Nucleus accumbens (tissue), 56 donors: ENCODE measurements at places on chromosomes 3 and 15.

DNA sequence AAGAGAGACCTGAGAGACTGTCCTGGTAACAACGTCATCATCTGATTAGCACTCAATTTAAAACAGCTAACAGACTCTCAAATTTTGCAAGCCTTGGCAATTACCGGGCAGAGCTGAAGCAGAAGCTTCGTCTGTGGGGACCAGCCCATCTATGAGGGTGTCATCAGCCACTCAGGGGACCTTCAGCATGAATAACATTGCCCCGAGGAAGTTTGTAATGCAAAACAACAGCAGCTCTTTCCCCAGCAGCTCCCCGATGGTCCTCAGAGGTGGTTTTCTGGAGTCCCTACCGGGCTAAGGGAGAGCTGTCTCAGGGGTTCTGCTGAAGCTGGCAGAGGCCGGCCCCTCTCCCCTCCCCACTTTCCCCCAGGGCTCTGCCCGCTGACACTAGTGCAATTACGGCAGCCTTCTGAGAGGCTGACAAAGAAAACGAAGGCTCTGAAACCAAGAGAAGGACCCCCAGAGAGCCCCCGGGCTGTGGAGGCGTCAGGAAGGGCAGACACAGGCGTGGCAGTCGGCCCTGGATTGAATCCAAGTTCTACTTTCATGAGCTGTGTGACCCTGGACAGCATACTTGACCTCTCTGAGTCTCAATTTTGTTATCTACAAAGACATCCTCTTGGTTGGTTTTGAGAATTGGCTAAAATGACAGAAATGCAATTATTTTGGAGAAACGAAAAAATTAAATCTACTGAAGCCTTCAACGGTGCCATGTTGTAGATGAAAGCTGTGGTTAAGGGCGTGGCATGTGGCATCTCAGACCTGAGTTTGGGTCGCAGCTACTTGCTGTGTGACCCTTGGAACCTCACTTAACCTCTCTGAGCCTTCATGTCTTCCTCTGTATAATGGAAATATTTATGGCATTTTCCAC is 102.1 kb upstream of the TLE3 start:
- no peak for DNase-seq

GRCh38 chr3:140706360-140706759 is 28.5 kb downstream of the TRIM42 start:
- DNase-seq, result no peak

DNA sequence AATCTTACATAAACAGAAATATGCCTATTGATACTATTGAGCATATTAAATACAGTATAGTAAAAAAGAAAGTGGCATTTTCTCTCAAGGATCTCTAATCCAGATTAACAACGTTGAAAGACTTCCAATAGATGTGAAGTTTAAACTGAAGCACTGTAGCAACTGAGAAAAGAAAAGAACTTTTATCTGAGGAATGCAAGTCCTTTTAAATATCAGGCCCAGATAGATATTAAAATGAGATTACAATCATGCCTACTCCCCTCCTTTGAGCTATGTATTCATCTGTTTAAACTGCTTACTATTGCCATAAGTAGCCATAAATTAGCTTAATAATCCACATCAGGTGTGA is 102.3 kb downstream of the TFDP2 start:
- DNase-seq, result no peak

GRCh38 chr3:161393803-161394202 is 22.5 kb upstream of the SPTSSB start:
- DNase-seq, result no peak

DNA sequence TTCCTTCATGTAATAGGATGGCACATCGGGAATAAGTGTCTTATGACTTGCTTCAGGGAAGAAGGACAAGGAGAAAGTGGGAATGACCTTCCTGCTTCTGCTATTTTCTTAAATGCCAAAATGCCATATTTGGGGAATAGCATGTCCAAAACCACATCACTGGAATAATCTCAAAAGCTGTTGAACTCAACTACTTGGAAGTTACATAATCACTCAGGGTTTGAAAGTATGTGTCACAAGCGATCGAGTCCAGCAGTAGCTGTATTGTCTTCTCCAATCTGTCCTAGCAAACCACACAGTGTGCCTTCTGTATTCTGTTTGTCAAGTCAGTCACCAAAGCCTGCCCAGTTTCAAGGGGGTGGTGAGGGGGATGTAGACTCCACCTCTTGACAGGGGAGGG is 58.3 kb upstream of the GADL1 start:
- DNase-seq, result no peak

DNA sequence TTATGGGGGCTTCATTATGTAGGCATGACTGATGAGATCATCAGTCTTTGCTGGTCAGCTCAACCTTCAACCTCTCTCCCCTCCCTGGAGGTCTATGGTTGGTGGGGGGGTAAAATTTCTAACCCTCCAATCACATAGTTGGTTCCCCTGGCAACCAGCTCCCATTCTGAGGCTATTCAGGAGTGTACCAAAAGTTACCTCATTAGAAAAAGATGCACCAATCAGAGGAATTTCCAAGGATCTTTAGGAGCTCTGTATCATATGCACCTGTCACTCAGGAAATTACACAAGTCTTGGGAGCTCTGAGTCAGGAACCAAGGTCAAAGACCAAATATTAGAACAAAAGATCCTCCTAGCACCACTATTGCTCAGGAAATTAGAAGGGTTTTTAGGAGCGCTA is 21.4 kb upstream of the LEO1 start:
- DNase-seq, result no peak

DNA sequence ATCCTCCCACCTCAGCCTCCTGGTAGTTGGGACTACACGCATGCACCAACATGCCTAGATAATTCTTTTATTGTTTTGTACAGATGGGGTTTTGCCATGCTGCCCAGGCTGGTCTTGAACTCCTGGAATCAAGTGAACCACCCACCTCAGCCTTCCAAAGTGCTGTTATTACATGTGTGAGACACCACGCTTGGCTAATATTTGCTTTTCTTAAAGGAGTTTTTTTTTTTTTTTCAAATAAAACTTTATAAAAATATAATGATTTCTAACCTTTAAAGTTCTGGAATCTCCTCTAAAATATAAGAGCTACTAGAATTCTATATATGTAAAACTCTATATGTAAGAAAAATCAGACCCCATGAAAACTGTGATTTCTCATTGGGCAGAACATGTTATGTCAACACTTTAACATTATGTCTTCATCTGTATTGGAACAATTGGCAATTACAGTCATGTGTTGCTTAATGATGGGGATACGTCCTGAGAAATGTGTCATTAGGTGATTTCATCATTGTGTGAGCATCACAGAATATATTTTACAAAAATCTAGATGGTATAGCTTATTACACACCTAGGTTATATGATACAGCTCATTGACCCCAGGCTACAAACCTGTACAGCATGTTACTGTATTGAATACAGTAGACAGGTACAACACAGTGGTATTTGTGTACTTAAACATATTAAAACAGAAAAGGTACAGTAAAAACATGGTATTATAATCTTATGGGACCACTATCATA is 377.0 kb downstream of the PLCL2 start:
- DNase-seq, result no peak

- DNase-seq, result peak; percentile 11
Observed at GRCh38 chr15:90789462-90789861, 72.3 kb downstream of the BLM start.

DNA sequence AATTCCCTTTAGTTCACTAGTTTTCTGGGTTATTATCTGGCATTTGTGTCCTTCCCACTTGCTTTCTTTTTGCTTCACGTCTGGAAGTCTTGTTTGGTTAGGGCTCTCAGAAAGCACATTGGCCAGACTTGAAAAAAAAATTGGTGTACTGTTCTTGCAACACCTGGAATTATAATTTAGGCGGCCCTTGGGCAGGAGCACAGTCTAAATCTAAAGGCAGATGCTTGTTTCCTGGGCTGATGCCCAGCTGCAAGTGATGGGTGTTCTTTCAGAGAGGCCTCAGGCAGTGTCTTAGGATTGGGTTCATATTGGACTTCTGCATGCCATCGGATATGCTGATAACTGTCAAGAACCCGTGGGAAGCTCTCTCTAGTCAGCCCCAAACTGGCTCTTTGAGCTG is 521.5 kb downstream of the PDCD6IP start:
- no peak for DNase-seq

DNA sequence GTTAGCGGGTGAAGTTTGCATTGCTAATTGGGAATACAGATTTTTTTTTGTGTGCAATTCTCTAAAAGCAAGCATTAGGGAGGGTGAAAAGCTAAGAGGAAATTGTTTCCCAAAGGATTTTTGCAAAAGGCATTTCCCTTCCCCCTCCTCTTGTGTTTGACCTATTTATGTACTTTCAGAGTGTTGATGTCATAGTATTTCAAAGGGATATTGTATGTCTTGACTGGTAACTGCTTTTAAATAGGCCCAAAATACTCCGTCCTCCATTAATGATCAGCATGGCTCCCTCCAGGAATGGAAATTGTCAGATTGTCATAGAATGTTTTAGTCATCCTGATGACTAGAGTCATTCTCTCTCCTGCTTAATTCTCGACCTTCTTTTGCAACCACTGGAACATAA is 32.4 kb downstream of the TRIM71 start:
- no peak for DNase-seq

- no peak for DNase-seq
Observed at GRCh38 chr15:77186594-77187011, 115.7 kb upstream of the TSPAN3 start.

DNA sequence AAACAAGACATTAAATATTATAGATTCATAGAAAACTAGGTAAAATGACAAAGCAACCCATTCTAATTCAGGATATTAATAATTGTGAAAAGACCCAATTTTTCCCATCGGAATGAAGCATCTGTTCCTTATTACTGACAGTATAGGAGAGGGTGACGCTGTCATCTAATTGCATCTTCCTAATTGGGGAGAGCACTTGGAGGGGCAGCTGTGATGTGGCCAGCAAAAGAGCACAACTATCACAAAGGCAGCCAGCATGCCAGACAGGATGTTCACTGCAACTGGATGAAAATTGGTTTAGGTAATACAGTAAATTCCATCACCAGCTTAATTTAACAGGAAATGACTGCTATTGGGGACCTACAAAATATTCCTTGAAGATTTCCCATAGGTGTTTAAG is 21.9 kb upstream of the MINAR1 start:
- DNase-seq, result no peak

- no peak for DNase-seq
Observed at GRCh38 chr15:52800828-52801747, 11.0 kb upstream of the ONECUT1 start.

DNA sequence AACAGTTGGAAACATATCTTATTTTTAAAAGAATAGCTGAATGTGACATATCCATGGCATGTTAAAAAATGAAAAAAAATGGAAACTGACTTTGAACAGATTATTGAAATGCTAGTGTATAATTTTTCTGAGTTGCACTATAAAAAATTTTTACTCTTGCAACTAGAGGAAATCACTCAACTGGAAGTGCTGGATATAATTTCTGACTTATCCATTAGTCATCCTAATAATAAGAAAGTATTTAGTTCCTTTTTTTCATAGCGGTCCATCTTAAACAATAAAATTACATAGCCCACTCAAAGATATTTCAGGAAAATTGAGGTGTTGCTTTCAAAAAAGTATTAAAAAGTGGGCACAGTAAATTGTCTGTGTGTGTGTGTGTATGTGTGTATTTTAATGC is 80.7 kb downstream of the MBNL1 start:
- no peak for DNase-seq

GRCh38 chr15:56524915-56525314 is 60.0 kb upstream of the MNS1 start:
- no peak for DNase-seq

GRCh38 chr3:129971351-129972052 is 3.0 kb upstream of the TRH start:
- DNase-seq, result no peak

GRCh38 chr3:62164746-62165145 is 208.6 kb downstream of the FEZF2 start:
- no peak for DNase-seq
